Activated naive CD8-positive, alpha-beta T cell treated with anti-CD3 and anti-CD28 coated beads, Interleukin-2, amount 50 U/mL, for 24 hours (primary cell): ENCODE measurements at places on chromosomes 1 and 21.

GRCh38 chr21:41242238-41242829 is 74.3 kb upstream of the FAM3B start:
- DNase-seq = no peak

- peak; percentile 92 for DNase-seq
Measured at GRCh38 chr1:201895913-201896807, 7.5 kb downstream of the SHISA4 start.

GRCh38 chr1:9269078-9269501 is 23.6 kb upstream of the SPSB1 start:
- no peak for DNase-seq

- no peak for DNase-seq
Measured at GRCh38 chr21:44804762-44805161, 3.1 kb upstream of the UBE2G2 start.

GRCh38 chr1:59752556-59753414 is 62.0 kb upstream of the HOOK1 start:
- DNase-seq = no peak

GRCh38 chr1:207463571-207463970 is 9.4 kb downstream of the CR2 start:
- no peak for DNase-seq

DNA sequence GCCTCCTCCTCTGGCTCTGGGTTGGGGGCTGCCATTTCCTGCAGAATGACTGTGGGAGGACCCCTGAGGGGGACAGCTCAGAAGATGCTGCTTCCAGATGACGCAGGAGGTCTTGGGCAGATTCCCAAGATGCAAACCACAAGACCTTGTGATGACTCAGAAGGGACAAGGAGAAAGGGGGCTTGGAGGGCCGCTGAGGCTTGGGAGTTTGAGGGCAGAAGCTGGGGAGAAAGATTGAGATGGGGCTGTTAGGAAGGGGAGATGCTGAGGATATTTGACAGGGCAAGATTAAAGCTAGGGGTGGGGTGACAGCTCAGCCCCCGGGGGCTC is 7.5 kb downstream of the PTPRU start:
- DNase-seq = no peak

- DNase-seq = no peak
Measured at GRCh38 chr1:214416417-214416816, 135.0 kb downstream of the PTPN14 start.

DNA sequence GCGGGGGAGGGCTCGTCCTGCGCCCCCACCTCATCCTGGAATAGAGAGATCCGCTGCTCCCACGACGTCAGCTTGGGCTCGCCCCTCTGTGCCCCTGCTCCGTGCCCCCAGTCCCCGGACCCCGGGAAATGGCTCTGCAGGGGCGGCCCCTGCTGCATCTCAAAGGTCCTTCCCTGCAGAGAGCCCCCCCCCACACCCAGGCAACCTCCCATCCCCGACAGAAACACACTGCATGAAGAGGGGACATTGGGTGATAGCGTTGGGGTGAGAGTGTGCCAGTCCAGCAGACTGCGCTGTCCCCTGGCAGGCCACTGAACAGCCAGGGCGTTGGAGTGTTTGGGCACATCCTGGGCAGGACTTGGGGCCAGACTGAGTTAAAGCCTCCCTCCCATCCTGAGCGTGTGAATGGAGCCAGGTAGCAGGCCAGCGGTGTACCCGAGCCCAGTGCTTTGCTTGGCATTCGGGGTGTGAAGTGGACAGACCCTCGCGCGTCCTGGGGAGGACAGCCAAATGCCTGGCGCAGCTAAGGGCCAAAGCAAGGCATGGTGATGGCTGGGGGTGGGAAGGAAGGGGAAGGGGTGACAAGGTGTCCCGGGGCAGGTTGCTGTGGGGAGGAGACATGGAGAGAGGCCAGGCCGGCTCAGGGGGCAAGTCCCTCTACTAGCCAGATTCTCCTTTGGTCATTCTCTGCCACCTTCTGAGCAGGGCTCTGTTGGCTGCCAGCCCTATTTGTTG is 633 bp upstream of the ETNK2 start:
- no peak for DNase-seq

- DNase-seq = no peak
Measured at GRCh38 chr1:112852276-112852675, 103.7 kb downstream of the SLC16A1 start.

DNA sequence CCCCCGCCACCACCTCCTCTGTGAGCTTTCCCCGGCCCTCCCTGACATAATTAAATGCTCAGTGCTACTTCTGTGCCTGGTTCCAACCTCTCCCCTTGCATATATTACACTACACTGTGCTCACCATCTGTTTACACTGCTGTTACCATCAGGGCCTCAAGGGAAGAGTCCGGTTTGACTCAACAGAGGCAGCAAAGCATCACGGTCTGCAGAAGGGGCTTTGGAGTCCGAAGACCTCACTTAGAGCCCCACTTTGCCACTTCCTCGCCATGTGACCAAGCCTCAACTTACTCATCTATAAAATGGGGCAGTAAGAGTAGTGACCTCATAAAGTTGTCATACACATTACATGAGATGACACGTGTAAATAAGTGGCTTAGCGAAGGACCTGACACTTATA is 27.4 kb downstream of the KCNN3 start:
- no peak for DNase-seq

GRCh38 chr21:14523234-14523633 is 22.9 kb downstream of the SAMSN1 start:
- peak; percentile 60 for DNase-seq

DNA sequence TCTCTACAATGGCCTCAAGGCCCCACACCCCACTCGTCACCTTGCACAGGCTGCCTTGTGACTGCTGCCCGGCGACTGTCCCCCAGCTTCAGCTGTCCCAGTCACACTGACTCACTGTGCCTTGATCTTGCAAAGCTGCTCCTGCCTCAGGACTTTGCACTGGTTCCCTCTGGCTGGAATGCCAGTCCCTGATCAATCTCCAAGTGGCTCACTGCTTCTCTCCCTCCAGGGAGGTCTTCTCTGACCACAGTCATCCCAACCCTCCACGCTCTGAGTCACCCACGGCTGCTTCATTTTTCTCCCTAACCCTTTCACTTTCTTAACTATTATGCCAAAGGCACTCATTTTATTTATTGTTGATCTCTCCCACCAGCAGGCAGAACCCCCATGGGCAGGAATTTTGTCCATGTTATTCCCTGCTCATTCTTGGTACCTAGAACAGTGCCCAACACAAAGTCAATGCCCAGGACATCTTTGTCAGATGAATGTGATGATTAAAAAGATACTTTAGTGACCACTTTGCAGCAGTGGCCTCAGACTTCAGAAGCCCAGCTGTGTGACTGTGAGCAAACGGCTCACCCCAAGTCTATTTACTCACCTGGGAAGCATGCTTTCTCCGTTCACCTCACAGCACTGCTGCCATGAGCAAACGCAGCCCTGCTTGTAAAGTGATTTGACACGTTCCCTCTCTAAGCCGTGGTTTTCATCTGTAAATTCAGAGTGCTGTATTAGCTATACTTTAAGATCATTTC is 53.4 kb downstream of the ZBTB18 start:
- no peak for DNase-seq
